CD4-positive, alpha-beta T cell treated with Interleukin-12 subunit alpha and Interleukin-12 subunit beta, for 1 hour (primary cell): ENCODE measurements at places on chromosomes 4 and X.

DNA sequence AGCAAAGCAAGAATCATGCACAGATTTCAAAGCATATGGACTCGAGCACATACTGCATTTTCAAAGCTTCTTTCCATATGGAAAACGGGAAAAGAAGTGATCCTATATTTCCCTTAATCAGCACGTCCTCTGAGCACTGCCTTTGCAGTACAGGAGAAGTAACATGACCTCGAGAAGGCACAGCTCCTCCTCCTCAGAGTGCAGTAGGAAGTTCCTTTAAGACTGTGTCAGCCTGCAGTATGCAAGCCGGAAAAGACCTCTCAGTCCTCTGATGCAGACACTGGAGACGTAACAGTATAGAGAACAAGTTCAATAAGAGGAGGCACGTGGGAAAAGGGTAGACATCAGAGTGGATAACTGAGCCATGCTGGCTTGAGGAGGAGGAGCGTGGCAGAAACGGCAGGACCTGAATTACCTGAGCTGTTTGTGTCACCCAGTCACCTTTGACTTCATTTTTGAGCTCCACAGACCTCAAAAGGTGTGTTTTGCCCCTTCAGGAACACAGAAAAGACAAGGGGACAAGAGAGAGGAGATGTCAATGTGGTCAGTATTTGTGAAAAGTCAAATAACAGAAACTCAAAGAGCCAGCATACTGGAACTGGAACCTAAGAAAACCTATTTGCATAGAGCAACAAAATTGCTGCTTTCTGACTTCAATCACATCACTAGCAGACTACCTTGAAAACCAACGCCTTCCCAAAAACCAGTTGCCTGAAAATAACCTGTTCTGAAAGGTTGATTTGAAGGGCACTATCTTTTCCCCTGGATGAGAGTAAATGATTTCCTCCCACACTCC is 20.8 kb downstream of the IRF2 start:
- DNase-seq: peak; percentile 62

- no peak for DNase-seq
Observed at GRCh38 chrX:100081503-100081902, 328.6 kb downstream of the PCDH19 start.

- no peak for DNase-seq
Observed at GRCh38 chr4:99693140-99693539, 35.5 kb upstream of the C4orf54 start.

GRCh38 chr4:13542577-13543031 is 1.7 kb downstream of the NKX3-2 start:
- no peak for DNase-seq

- DNase-seq: no peak
Observed at GRCh38 chr4:62450740-62451139, 1250.6 kb downstream of the ADGRL3 start.

GRCh38 chr4:178612733-178613132 is 1170.5 kb upstream of the AGA start:
- DNase-seq: no peak

DNA sequence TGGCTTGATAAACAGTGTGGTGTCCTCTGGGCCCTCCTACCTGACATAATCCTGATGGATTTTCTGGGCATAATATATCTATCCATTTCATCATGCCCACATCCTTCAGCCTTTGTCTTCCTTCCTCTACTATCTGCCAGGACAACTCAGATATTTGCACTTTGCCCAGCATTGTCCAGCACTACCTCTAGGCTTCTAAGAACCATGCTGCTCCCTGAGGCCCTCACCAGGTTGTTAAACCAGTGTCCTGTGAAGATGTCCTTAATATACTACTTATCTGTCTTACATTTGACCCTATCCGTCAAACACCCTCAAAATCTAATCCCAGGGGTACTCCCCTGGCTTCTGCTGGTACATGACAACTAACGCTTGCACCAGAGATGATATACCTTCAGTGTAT is 58.2 kb upstream of the MAML3 start:
- DNase-seq: no peak

- no peak for DNase-seq
Observed at GRCh38 chr4:17535906-17536305, 20.9 kb downstream of the CLRN2 start.

GRCh38 chr4:177116161-177116560 is 193.5 kb upstream of the NEIL3 start:
- DNase-seq: no peak

GRCh38 chr4:156575430-156576073 is 396.0 kb downstream of the PDGFC start:
- DNase-seq: no peak

- no peak for DNase-seq
Observed at GRCh38 chrX:126799059-126799458, 20.5 kb upstream of the PRR32 start.

GRCh38 chr4:39706741-39707511 is 9.0 kb downstream of the UBE2K start:
- DNase-seq: no peak

DNA sequence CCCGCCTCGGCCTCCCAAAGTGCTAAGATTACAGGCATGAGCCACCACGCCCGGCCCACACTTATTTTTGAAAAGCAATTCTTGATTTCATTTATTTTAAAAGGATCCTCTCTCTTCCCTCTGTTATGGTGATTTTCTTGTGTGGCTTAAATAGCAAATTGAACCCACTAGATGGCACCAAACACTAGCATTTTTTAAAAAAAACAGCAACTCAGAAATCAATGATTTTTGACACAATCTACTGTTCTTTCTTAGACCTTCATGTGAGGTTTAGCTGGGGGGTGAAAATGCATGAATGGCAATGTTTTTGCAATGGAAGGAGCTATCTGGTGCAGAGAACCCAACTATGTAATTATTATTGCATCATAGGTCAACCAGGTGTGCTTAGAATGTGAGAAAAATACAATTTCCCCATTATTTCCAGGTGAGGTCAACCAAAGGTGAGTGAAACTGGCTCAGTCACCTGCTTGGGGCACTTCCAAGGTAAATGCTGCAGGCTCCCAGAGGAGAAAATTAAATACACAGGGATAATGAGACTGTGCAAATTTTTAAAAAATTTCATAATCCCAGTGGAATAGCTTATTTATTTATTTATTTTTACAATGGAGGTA is 226.7 kb upstream of the PRKX start:
- peak; percentile 0 for DNase-seq

DNA sequence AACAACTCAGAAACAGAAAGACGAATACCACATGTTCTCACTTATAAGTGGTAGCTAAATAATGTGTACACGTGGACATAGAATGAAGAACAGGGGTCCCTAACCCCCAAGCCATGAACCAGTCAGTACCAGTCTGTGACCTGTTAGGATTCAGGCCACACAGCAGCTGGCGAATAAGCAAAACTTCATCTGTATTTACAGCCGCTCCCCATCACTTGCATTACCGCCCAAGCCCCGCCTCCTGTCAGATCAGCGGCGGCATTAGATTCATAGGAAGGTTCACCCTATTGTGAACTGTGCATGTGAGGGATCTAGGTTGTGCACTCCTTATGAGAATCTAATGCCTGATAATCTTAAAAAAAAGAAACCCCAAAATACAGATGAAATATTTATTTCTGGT is 1128.7 kb downstream of the NLGN4X start:
- DNase-seq: no peak

DNA sequence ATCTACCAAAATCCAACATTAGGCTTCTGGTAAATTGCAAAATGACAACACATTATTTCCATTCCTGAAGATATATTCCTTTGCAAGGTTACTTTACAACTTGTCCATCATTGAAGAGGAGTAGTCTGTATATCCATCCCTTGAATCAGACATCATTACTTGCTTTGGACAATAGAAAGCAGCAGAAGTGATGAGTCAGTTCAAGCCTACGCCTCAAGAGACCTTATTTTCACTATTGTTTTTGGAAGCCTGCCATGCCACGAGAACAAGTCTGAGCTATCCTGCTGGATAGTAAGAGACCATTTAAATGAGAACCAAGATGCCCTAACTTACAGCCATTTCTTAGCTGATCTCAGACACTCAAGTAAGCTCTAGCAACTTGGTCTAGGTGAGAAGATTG is 246.0 kb upstream of the HHIP start:
- DNase-seq: no peak

- no peak for DNase-seq
Observed at GRCh38 chrX:23731951-23732350, 11.1 kb downstream of the ACOT9 start.

DNA sequence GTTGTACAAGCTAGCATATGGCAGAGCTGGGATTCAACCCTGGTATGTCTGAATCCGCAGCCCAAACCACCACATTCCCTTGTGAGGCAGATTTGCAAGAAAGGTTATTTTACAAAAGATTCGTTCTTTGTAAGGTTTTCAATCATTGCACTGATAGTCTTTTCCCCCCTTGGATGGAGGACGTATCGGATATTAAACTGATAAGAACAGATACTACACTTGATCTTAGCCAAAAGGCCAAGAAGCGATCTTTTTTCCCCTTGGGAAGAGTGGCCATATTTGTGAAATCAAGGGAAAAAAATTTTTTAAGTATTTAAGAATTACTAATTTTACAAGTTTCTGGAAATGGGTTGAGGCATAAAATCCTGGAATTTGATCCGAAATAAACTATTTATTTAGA is 34.4 kb upstream of the MSMO1 start:
- no peak for DNase-seq

GRCh38 chr4:139898293-139898692 is 232.7 kb downstream of the MGST2 start:
- peak; percentile 2 for DNase-seq

DNA sequence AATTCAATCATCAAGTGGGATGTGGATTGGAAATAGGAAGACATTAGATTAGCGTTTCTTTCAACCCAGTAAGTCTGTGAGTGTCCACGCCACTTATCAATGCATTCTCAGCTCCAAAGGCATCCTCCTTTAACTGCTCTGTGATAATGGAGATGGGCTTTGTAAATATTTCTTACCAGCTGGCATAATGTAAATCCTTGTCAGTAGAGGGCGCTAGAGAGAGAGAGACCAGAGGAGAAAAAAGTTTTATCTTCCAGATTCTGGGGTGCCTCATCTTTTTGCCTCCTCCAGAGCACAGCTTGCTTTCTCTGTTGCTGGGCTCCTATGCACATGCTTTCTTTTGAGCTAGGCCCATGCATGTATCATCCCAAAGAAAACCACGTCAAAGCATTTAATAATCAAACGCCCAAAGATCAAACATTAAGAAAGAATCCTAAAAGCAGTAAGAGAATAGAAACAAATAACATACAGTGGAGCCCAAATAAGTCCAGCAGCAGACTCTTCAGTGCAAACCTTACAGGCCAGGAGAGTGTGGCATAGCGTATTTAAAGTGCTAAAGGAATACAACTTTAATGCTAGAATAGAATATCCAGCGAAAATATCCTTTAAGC is 9.6 kb upstream of the MTMR1 start:
- peak; percentile 69 for DNase-seq

- DNase-seq: no peak
Observed at GRCh38 chr4:128787509-128788311, 21.8 kb upstream of the JADE1 start.

GRCh38 chrX:55149242-55149641 is 60.4 kb downstream of the PAGE2 start:
- DNase-seq: no peak

- no peak for DNase-seq
Observed at GRCh38 chr4:11698846-11699590, 270.3 kb upstream of the HS3ST1 start.

DNA sequence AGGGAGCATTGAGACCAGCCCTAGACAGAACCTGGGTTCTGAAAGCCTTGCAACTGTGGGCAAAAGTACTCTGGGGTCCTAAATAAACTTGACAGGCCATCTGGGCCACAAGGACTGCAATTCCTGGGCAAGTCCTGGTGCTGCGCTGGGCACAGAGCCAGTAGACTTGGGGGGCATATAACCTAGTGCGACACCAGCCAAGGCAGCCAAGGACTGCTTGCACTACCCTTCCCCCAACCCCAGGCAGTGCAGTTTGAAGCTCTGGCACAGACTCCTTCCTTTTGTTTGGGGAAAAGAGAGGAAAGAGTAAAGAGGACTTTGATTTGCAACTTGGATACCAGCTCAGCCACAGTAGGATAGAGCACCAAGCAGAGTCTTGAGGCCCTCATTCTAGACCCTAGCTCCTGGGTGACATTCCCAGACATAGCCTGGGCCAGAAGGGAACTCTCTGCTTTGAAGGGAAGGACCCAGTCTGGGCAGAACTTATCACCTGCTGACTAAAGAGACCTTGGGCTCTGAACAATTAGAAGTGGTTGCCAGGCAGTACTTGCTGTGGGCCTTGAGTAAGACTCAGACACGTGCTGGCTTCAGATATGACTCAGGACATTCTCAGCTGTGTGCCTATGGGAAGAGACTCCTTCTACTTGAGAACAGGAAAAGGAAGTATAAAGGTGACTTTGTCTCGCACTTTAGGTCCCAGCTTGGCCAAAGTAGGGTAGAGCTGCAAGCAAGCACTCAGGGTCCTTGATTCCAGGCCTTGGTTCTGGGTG is 522.8 kb downstream of the GLUD2 start:
- DNase-seq: no peak

- DNase-seq: no peak
Observed at GRCh38 chr4:143713955-143714625, 13.6 kb upstream of the FREM3 start.

GRCh38 chrX:54042609-54043021 is 1.7 kb downstream of the PHF8 start:
- DNase-seq: peak; percentile 53

DNA sequence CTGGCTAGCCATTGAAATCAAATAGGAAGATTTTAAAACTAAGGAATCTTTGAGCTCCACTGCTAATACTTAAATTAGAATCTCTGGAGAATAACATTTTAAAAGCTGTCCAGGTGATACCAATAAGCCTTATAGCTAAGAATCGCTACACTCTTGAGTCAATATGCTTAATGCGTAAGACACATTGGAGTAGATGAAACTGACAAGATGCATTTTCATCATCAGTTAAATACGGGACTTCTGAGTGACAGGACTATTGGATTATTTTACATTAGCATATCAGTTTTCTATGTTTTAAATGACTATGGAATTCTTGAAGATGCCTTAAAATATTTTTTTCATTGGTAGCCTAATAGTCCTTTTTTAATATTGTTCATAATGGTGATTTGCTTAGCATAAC is 80.2 kb downstream of the ATOH1 start:
- DNase-seq: no peak

DNA sequence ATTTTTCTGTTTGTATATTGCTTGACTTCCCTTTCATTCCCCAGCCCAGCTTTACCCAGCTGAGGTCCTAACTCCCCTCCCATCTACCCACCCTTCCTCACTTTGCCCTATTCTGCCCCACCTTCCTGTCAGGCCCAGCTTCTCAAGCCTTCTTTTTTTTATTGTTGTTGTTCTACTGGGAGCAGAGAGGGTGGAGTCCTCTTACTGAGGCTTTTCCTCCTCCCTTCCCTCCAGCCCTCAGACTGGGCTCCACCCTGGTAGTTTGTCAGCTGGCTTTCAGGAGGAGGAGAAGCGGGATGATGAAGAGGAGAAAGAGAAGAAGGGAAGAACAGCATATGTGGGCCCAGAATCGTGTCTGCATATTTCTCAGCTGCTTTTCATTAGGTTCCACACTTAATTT is 3.2 kb upstream of the KLF8 start:
- DNase-seq: no peak

DNA sequence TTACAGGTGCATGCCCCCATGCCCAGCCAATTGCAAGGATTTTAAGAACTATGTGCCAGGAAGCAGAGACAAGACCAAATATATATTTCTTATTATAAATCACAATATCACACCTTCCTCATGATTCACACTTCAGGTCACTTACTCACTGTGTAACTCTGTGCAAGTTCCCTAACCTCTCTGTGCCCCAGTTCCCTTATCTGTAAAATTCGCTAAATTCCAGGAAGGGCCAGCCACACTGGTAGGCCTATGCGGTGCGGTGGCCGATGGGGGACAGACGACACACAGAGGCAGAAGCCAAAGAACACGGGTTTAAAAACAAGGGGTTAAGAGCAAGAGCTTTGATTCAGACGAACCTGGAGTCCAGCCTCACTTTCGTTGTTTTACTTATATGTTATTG is 2.8 kb downstream of the TRIM2 start:
- DNase-seq: no peak
